ENCODE measurements at places on chromosomes 3 and 15.

DNA sequence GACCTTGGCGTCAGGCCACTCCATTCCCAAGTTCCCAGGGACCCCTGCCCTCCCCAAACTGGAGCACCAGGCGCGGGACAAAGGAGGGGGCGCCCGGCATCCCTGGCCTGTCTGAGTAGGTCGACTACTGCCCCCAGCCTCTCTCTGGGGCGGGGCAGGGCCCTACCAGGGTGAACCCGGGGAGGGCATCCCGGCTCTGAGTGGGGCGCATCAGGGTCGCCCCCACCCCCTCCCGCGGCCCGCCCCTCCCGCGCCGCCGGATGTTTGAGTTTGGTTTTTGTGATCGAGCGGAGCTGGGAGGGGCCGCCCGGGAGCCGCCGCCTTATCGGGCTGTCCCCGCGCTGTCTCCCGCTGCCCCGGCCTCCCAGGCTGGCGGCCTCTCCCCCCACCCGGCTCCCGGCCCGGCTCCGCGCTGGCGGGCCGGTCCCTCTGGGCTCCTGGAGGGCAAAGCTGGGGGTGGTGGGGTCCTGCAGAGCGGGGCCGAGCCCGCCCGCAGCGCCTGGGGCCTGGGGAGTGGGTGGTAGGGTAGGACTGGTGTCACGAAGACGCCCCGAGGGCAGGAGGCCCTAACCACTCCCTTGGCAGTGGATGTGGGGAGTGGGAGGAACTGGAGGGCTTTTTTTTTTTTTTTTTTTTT is 47.2 kb upstream of the SMAD6 start:
- no peak for DNase-seq

GRCh38 chr15:99085413-99086326 is 19.2 kb upstream of the SYNM start:
- DNase-seq: peak; percentile 22

- DNase-seq: no peak
Measured at GRCh38 chr15:69143756-69144436, 16.5 kb upstream of the GLCE start.

DNA sequence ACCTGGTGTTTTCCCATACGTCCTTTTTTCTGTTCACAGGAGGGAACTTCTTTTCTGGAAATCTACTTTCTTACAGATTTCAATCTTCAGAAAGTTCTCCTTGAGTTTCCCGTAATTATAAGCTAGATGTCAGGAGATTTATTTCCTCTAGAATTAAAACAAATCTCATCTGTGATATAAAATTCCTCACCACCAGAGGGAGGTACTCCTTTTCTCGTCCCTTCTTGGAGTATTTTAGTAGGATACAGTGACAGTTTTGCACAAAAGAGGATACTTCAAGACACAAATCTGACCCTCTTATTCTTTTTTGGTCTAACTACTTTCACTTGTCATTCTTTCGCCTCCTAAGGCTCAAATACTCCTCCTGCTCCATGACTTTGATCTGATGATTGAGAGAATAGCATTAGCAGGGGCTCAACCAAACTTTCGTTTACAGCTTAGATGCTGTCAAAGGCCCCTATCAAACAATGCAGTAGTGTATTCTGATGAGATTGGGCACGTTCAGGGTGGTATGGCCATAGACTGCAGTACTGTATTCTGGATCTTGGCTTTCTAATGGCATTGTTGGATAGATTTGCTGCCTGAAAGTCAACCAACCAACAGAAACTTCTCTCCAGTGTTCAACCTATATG is 38.0 kb downstream of the TMEM41A start:
- DNase-seq: peak; percentile 51

- DNase-seq: no peak
Measured at GRCh38 chr3:85851071-85851470, 892.3 kb downstream of the CADM2 start.

GRCh38 chr15:67807836-67808235 is 17.5 kb upstream of the SKOR1 start:
- DNase-seq: no peak

DNA sequence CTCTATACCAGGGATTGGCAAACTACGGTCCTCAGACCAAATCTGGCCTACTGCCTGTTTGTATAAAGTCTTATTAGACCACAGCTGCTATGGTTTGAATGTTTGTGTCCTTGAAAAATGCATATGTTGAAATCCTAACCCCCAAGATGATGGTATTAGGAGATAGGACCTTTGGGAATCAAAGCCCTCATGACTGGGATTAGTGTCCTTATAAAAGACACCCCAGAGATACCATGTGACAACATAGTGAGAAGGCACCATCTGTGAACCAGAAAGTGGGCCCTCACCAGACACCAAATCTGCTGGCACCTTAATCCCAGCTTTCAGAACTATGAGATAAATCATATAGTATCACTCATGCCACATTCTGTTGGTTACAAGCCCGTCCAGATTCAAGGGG is 7.4 kb downstream of the HMCES start:
- DNase-seq: no peak
